Left ventricle myocardium inferior (tissue), 1 donor: ENCODE measurements at places on chromosomes 6 and 20.

- DNase-seq, result no peak
Measured at GRCh38 chr6:122621638-122622037, 11.4 kb downstream of the PKIB start.

DNA sequence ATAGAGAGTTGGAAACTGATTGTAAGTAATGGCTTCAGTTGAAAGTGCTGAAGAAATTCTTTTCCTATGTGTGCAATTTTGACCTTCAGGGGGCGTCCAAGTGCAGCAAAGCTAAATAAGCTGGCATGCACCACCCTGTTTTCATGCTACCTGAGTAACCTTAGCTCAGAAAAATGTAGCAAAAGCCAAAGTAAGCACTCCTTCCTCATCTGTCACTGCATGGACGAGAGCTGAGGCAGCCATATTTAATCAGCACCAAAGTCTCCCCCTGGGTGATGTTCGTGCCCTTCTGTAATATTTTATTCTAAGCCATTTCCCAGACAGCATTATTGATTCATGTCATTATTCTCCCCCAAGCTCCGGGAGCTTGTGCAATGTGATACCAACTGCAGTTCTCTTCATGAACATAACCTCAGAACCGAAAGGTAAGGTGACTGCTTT is 123.1 kb downstream of the RPS12 start:
- no peak for DNase-seq

- DNase-seq, result no peak
Measured at GRCh38 chr6:161033667-161034066, 42.1 kb downstream of the MAP3K4 start.

GRCh38 chr6:30719356-30719755 is 796 bp upstream of the TUBB start:
- no peak for DNase-seq

DNA sequence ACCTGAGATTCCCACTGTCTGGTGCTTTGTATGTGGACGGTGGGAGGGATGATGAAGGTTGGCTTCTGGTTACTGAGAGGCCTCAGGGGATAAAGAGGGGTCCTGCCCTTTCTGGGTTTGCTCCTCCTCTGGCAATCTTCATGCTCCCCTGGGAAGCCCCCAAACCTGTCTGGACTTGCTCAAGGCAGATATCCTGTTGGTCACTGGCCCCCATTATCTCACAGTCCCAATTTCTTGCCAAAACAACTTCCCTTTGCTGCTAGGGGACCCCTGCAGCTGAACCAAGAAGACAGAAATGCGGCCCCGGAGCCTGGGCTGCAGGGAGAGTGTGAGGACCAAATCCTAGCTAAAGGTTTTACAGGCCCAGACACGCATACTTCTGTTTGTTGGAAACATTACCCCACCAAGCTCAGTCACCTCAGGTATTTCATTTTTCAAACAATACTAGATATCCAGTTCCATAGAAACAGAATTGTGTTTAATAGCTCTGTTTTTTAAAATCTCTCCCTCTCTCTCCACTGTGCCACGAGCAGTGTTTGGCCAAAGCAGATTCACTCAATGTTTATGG is 63.4 kb upstream of the MRPS10 start:
- no peak for DNase-seq

- no peak for DNase-seq
Measured at GRCh38 chr6:170444056-170444591, 109.0 kb downstream of the PSMB1 start.

DNA sequence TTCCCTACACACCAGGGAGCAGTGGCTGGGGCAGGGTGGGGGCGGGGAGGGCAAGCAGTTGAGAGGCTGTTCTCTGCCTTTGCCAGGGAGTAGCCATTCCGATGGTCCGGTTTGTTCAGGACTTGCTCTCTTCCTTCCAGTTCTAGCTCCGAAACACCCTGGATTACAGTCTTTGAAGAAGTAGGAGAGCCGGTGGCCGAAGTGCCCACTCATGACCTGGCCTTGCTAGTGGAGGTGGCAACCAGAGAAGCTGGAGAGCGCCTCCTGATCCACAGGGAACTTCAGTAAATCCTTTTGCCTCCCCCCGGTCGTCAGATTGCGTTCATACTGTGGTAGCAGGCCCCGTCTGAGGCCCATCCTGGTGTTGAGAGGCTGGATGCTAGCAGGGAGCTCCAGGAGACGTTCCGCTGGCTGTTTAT is 92.8 kb downstream of the ARID1B start:
- DNase-seq, result no peak

DNA sequence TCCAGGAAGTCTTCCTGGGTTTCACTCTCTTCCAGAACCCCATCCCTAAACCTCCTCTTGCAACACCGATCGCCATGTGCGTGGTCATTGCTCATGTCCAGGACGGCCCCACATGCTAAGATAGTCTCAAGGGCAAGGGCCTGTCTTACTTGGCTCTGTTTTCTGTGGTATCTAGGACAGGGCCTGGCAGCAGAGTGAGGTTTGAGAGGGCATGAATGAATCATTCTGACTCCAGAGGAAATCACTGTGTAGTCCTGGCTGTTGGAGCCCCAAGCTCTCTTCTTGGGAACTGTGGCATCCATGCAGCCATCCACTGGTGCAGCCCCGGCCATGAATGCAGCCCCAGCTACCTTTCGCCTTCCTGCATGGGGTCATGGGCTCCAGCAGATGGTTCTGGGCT is 12.4 kb downstream of the SIRPA start:
- no peak for DNase-seq

DNA sequence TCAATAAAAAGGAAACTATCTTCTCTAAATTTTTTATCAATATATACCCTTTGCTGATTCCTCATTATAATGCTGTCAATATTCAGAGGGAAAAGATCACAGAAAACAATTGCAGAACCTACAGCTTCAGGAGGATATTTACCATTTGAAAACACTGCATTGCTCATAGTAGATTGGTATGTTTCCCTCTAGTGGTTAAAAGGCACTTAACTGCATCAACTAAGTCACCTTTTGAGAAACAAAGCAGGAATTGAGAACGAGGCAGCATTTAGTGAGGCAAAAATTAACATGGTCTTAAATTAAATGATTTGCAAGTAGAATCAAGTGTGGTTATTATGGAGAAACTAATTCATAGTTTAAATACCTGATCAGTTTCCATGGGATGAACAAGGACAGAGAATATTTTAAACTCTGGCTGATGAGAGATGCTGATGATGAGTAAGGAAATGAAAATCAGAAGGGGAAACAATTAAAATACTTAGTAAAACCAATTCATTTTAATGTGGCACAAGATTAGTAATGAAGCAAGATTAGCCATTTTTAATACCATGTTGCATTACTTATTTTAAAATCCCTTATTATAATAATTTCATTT is 642.1 kb downstream of the EPHA7 start:
- DNase-seq, result no peak

DNA sequence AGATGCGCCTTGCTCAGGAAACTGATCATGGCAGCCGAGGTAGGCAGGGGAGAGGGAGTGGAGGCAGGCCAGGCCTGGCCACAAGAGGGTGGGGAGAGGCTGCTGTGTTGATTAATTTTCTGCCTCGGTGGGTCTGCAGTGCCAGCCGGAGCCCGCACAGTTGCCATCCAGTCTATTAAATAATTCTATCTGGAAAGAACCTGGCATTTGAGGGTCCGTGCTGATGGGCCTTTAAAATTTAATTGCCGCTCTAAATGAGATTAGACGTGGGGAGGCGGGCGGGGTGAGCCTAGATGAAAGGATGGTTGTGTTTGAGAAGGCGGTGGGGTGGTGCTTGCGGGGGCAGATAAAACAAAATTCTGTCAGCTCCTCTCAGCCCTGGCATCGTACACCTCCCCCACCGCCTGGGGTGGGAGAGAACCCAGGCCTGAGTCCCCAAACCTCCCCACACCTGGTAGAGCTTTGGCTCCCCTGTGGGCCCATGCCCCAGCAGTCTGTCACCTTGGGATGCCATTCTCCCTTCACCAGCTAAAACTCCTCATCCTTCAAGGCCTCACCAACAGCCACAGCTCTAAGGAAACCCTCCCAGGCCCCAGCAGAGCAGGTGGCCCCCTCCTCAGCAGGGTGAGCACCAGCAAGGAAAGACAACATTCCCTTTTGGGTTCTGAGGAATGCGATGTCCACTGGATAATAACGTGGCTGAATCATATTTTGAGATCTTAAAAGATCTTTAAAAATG is 167.3 kb downstream of the GRM4 start:
- no peak for DNase-seq

- no peak for DNase-seq
Measured at GRCh38 chr20:22511943-22512910, 72.1 kb downstream of the FOXA2 start.

GRCh38 chr6:93822434-93823265 is 403.3 kb upstream of the EPHA7 start:
- no peak for DNase-seq

DNA sequence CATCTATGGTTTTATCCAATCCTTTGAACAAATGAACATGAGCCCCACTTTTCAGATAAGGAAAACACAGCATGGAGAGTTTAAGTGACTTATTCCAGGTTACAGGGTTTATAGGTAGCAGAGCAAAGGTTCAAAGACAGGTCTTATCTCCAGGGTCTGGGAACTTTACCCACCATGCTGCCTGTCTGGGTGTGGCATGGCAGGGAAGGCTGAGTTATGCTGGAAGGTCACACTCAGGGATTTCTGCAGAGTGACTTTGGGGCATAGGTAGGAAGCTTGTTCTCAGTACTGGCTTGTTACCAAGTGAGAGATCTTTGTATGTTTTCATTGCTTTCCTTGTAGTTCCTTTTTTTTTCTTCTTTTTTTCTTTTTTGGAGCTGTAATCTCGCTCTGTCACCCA is 1.8 kb downstream of the ZNF831 start:
- no peak for DNase-seq

DNA sequence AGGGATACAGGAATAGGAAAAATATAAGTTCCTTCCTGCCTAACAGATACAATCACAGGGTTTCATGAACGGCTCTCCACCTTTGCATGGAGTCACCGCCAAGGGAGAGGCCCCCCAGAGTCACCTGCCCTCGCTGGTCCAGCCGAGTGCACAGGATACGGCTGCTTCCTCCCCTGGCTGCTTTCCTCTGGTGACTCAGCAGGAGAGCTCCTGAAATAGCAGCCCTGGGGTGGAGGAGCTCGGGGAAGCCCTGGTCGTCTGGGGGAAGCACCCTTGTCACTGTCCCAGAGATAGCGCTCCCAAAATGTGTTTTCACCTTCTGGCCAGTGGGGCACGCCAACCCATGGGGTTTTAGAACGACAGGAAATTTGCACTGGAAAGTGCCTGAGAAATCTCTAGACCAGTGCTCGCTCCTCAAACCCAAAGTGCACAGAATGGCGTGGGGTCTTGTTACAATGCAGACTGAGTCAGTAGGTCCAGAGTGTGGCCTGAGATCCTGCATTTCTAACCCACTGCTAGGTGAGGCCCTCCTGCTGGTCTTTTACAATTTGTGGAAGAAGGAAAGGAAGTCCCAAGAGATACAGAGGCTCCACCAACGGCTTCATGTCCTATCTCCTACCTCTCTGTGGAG is 35.9 kb upstream of the FAM50B start:
- DNase-seq, result peak; percentile 64

- no peak for DNase-seq
Measured at GRCh38 chr6:81814370-81815076, 62.0 kb upstream of the TENT5A start.

DNA sequence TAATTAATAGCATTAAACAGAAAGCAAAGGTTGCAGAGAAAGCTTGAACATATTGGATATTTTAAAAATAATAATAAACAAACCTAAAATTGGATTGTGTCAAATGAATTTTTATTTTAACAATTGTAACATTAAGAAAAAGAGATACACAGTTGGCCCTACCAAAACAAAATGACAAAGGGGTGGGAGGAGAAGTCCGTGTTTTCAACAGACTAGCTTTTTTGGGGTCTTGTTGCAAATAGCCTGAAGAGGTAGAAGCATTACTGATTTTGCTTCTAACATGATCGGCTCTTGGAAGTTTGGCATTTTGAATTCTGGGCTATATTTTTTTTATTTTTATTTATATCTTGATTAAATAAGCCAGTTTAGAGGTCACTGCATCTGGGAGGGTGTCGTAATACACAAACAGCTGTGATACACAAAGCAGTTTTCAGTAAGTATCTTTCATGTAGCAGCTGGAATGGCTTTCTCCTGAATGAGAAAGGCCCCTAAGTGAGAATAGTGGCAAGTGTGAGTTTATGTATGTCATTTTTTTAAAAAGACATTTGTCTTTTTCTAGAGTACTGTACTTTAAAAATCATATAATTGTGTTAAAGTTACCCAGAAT is 85.5 kb upstream of the ZNF217 start:
- no peak for DNase-seq

DNA sequence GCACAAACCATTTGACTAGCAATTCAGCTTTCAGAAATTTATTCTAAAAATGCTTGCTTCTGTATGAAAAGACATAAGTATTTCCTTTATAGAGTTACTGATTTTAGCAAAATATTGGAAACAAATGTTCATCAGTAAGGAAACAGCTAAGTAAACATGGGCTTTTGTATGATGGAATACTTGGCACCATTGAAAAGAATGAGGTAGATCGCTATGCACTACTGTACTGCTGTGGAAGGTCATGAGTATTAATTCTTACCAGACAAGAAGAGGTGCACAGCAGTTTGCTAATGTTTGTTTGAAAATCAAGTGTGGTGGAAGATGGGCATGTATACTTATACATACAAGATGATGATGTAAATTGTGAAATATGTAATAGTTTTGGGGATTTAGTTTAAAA is 73.0 kb downstream of the FARS2 start:
- no peak for DNase-seq

GRCh38 chr6:36906539-36907325 is 21.0 kb downstream of the C6orf89 start:
- DNase-seq, result peak; percentile 78

DNA sequence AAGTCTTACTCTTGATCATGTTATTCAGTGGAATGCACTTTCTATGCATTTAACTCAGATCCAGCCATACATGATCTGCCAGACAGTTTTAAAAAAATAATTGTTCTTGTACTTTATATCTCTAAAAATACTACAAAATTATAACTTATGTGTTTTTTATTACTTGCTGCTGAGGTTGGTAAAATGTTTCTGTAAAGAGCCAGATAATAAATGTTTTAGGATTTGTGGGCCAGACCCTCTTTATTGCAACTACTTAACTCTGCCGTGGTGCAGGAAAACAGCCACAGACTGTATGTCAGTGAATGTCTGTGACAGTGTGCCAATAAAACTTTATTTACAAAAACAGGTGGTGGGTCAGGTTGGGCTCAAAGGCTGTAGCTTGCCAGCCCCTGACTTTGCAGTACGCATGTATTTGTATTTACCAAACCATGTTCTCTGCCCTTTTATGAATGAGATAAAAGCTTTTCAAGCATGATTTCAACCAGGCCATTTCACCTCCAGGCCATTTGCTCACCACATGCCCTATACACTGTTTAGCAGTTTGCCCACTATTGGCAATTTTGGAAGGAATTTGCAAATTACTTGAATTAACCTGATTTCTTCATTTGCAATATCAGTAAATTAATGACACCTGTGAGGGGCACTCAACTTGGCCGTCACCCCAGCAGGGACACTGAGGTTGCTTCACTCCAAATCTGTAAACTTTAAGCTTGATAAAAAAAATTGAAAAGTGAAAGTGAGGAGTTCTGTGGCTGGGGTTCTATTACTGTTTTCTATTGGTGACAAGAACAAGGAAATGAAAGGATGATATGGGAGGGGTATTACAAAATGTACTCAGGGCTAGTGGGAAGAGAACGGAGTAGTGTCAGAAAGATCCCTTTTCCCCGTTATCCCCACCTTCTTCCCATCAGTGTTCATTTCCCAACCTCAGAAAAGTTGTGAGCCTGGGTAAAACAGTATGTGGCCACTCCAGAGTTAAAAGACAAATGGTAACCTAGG is 133.4 kb downstream of the CEBPB start:
- DNase-seq, result no peak

GRCh38 chr6:16799279-16800193 is 38.3 kb upstream of the ATXN1 start:
- no peak for DNase-seq

- no peak for DNase-seq
Measured at GRCh38 chr20:50426866-50427718, 83.1 kb upstream of the PTPN1 start.

- DNase-seq, result no peak
Measured at GRCh38 chr6:8059129-8059528, 5.1 kb downstream of the BLOC1S5 start.
